ENCODE measurements at places on chromosomes 13 and 19.

GRCh38 chr13:71754407-71754974 lies 112.5 kb downstream of the DACH1 start:
- DNase-seq, result no peak

- peak; percentile 83 for DNase-seq
These were observed 710 bp upstream of the BTBD2 start for GRCh38 chr19:2016041-2016807.

DNA sequence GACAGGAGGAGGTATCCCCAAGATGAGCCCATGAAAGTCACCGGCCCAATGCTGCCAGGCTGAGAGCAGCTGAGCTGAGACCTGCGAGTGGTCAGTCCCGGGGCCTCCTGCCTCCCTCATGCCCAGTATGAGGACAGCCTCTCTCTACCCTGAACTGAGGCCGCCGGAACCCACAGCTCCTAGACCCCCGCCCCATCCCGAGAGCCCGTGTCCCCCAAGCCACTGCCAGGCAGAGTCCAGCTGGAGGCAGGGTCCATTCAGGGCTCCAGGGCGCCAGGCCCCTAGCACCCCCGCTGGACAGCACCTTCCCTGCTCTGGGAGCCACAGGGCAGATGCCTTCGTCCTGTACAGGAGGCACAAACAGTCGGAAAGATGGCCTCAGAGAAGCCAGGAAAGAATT lies 38.7 kb downstream of the MLLT1 start:
- no peak for DNase-seq

GRCh38 chr19:9528757-9529336 lies 9.6 kb downstream of the ZNF426 start:
- DNase-seq, result no peak

- peak; percentile 27 for DNase-seq
These were observed 1.6 kb upstream of the KLK10 start for GRCh38 chr19:51020988-51021651.

GRCh38 chr13:35179494-35179893 lies 237.4 kb downstream of the NBEA start:
- DNase-seq, result no peak

DNA sequence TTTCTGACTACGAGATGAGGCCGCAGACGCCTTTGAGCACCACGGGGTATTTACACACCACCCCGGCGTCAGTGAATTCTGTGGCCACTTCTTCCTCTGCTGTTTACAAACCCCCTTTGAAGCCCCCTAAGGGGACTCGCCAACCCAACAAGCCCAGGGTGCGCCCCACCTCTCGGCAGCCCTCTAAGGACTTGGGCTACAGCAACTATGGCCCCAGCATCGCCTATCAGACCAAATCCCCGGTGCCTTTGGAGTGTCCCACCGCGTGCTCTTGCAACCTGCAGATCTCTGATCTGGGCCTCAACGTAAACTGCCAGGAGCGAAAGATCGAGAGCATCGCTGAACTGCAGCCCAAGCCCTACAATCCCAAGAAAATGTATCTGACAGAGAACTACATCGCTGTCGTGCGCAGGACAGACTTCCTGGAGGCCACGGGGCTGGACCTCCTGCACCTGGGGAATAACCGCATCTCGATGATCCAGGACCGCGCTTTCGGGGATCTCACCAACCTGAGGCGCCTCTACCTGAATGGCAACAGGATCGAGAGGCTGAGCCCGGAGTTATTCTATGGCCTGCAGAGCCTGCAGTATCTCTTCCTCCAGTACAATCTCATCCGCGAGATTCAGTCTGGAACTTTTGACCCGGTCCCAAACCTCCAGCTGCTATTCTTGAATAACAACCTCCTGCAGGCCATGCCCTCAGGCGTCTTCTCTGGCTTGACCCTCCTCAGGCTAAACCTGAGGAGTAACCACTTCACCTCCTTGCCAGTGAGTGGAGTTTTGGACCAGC lies 5.3 kb downstream of the SLITRK5 start:
- no peak for DNase-seq

GRCh38 chr19:58355908-58356765 lies 2.8 kb upstream of the A1BG start:
- no peak for DNase-seq

DNA sequence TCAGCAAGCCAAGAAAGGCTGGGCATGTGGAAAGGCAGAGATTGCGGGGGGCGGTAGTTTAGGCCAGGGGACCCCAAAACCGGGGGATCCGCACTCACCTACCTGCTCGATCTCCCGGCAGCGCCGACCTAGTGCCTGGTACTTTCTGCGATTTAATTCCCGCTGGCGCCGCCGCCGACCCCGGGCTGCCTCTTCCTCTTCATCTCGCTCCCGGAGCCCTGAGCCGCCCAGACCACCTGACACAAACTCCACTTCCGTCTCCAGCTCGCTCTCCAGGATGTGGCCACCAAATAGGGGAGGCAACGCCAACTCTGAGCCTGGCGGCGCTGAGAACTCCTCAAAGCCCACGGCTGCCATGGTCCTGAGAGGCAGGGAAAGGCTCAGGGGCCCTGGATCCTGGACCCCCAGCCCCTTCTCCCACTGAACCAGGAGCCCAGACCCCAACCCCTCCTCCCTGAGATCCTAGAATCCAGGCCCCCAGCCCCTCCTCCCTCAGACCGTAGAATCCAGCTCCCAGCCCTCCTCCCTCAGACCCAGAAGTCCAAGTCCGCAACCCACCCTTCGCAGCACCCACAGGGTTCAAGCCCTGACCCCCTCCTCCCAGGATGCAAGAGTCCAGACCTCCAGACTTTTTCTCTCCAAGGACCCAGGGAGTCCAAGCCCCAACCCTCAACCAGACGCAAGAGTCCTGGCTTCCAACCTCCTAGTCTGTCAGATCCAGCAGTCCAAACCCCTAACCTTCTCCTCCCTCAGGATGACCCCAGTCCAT lies 933 bp downstream of the TFPT start:
- DNase-seq, result peak; percentile 51

DNA sequence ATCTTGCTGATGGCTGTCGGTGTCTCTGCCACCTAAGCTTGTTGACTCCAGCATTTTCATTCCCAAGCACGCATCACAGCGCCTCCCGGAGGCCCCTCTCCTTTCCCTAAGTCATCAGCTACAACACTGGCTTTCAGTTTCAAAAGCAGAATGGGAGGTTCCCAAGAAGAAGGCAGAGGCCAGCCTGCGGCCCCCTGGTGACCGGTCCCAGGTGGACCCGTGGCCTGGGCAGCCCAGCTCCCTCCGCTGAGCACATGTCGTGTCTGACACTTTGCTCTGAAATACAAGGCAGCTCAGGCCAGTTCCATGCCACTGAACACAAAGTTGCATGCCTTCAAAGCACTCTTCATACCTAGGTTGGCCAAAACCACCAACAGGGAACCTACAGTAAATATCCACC lies 8.5 kb downstream of the MLLT1 start:
- DNase-seq, result no peak

GRCh38 chr13:29513002-29513980 lies 82.2 kb downstream of the SLC7A1 start:
- peak; percentile 48 for DNase-seq

DNA sequence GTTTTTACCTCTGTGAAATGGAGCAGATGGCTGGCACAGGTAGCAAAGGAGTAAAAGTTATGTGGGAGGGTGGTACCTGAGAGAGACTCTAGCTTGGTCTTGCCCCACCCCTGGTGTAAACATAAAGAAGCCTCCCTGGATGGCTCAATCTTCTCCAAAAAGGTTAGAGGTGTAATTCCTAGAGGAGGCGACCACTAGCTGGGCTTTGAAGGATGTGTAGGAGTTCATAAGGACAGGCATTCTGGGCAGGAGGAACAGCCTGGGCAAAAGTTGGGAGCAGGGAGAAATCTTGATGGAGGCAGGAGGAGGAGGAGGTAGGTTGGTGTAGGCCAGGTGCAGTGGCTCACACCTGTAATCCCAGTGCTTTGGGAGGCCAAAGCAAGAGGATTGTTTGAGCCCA lies 7.8 kb upstream of the ICAM4 start:
- DNase-seq, result no peak

GRCh38 chr13:44609137-44609536 lies 33.0 kb upstream of the TSC22D1 start:
- no peak for DNase-seq

GRCh38 chr19:43809762-43810696 lies 7.8 kb upstream of the LYPD5 start:
- no peak for DNase-seq

DNA sequence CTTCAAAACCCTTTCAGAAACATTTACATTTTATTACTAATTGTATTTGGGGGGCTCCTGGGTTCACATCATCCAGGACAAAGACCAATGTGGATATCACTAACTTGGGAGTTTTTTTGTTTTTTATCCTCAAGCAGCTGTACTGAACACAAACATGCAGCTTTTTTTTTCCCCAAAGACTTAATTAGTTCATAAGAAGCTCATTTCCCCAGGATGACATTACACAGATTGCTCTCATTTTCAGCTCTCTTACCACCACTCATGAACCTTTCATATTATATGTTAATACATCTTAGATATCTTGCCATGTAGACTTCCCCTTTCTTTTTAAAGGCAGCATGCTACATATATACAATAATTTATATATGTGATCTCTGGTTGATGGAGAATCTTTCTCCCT lies 118.7 kb upstream of the MAB21L1 start:
- no peak for DNase-seq

DNA sequence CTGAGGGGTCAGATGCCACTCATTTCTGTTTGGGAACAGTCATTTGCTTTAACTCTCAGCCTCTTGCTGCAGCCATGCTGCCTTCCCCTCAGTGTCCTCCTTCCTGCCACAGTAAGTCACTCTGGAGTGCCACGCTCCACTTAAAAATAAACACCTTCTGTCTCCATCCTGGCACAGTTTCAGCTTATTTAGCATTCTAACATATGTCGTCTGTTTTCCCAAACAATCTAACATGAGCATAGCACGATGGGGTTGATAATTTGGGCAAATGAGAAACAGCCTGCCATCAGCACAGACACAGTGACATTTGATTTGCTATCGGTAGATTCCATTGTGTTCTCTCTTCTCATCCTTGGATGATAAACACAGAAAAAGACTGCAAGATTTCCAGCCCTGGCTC lies 768.6 kb downstream of the UQCRFS1 start:
- no peak for DNase-seq

GRCh38 chr13:78121001-78121400 lies 202.4 kb upstream of the EDNRB start:
- DNase-seq, result no peak

GRCh38 chr13:58547419-58547818 lies 915.9 kb downstream of the PCDH17 start:
- DNase-seq, result no peak

- no peak for DNase-seq
These were observed 106.3 kb downstream of the ZAR1L start for GRCh38 chr13:32208860-32209259.
